ENCODE measurements at places on chromosomes 1 and 21.

- no peak for DNase-seq
Measured at GRCh38 chr1:34844252-34844634, 15.3 kb downstream of the SMIM12 start.

GRCh38 chr21:14814991-14815390 lies 249.8 kb downstream of the NRIP1 start:
- no peak for DNase-seq

DNA sequence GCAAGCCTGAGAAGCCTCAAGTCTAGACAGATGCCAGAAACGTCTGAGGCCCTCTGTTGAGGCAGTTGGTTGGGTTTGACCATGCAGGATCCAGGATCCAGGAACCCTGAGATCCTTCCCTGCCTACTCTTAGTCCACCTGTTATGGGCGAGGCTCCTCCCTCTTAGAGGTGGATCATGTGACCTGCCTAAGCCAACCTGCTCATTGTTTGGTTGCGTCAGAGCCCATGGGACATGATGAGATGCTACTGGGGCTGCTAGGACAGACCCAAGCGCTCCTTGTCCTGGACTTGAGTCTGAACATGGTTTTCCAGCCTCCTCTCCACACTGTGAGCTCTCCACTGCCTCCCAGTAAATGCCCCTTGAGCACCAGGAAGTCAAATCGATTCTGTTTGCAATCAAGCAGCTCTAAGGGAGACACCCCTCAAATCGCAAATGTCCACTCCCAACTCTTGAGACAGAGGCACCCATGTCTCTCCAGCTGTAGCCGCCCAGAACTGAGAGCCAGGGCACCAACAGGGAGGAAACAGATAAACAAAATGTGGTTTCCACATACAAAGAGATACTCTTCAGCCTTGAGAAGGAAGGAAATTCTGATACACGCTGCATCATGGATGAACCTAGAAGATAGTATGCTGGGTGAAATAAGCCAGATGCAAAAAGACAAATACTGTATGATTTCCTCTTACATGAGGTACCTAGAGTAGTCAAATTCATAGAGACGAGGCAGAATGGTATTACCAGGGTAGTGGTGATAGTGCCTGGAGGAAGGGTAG lies 31.7 kb upstream of the WNT4 start:
- DNase-seq: peak; percentile 15

GRCh38 chr1:30331415-30332065 lies 391.8 kb downstream of the MATN1 start:
- no peak for DNase-seq

GRCh38 chr1:33738536-33738935 lies 125.3 kb upstream of the HMGB4 start:
- no peak for DNase-seq

- DNase-seq: no peak
Measured at GRCh38 chr1:179425186-179425585, 59.4 kb downstream of the AXDND1 start.

DNA sequence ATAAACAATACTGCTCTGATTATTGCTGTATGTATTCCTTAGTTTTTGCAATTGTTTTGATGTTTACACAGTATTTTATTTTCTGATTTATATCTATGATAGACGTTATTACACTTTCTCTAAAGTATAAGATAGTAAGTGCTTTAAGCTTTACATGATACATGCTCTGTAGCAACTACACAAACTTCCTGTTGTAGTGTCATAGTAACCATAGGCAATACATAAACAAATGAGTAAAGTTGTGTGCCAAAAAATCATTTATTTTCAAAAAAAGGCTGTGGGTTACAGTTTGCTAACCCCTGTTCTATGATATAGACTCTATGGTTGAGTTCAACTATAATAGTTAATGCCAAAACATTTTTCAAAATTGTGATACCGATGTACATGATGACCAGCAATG lies 1156.4 kb downstream of the AMY1C start:
- no peak for DNase-seq

DNA sequence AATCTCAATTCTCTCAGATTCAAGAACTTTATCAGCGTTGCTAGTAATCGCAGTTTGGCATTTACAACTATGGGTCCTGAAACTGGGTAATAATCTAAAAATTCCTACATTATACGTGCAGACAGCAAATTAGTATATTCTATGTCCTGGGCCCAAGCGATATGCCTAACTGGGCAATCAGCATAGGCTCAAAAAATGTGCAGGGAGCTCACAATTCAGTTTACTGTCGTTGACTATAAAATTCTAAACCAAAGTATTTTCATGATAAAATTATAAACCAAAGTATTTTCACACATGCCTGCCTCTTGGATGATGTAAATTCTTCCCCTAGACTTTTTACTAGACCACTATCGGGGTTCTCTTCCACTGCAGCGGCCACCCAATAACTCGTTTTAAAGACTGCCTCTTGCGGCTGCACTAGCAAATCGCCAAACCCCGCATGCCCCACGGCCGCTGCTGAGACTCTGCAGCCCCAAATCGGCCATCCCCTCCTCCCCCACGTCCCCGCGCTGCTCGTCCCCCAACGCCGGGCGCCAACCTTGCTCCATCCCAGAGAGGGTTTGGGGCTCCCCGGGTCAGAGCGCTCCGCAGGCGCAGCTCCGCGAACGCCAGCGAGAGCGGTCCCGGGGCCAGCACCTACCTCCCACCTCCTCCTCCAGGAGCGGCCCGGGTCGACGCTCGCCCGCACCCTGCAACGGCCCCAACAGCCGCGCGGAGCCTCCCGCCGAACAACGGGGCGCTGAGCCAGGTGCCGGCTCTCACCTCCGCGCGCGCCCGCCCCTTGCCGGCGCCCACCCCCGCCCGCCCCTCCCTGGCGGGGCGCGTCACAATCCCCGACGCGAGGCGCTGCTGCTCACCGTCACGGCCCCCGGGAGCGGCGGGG lies 506 bp downstream of the SSX2IP start:
- DNase-seq: peak; percentile 93
